ENCODE measurements at places on chromosomes 11 and 22.

- no peak for DNase-seq
These were observed 921.5 kb downstream of the OPCML start for GRCh38 chr11:132610791-132611190.

- DNase-seq, result no peak
These were observed 29.2 kb downstream of the A4GALT start for GRCh38 chr22:42691440-42691839.

GRCh38 chr22:26618455-26618854 lies 628 bp upstream of the CRYBB1 start:
- no peak for DNase-seq

DNA sequence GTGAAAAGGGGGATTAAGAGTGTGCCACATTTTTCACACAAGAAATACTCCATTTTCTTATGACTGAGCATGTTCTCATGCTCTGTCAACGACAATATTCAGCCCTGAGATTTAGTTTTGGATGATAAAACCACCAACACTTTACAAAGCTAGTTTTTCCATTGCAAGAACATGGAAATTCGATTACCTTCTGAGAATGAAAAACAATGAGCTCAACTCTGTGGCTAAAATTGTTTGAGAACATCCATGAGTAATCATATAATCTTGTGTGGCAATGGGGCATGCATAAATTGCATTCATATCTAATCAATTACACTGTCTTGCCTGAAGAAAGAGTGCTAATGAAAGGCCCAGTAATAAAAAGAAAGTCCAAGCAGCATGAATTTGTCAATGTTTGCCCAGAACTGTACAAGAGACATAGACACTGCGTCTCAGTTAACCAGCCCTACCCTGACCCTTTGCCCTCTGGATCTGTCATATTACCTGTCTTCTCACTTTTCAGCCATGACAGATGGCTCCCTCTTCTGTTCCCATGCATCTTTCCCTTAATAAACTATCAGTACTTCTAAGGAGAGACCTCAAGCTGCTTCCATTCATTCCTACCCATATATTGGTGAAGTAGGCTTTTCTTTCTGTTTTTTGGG lies 253.4 kb downstream of the FAM76B start:
- no peak for DNase-seq

GRCh38 chr22:35452810-35453743 lies 53.1 kb downstream of the MCM5 start:
- DNase-seq, result no peak

- no peak for DNase-seq
These were observed 5.2 kb downstream of the APOL1 start for GRCh38 chr22:36257948-36258670.

GRCh38 chr11:94141511-94142307 lies 13.1 kb downstream of the PANX1 start:
- no peak for DNase-seq

GRCh38 chr11:110121204-110121603 lies 28.0 kb downstream of the ZC3H12C start:
- no peak for DNase-seq

DNA sequence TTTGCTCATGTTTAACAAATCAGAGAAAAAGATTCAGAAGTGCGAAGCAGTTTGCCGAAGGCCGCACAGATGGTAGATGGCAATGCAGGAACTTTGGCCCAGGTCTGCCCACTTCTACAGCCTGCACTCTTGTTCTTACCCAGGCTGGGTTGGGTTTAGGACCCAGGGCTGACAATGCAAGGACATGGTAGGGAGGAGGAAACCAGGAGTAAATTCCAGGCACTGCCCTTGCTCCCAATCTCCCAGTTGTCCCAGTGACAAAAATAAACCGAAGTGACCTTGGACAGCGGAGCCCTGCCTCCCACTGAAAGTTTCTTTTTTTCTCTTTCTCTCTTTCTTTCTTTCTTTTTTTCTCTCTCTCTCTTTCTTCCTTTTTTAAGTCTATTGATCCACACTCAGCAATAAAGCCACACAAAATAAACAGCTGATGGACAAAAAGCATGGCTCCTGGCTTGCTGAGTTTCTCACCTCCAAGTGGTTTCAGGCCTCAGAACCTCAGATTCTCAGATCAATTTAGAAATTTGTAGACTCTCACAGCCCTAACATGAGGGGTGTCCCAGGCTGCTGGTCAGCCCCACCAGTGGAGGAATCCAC lies 33.5 kb upstream of the FCHSD2 start:
- DNase-seq, result no peak

DNA sequence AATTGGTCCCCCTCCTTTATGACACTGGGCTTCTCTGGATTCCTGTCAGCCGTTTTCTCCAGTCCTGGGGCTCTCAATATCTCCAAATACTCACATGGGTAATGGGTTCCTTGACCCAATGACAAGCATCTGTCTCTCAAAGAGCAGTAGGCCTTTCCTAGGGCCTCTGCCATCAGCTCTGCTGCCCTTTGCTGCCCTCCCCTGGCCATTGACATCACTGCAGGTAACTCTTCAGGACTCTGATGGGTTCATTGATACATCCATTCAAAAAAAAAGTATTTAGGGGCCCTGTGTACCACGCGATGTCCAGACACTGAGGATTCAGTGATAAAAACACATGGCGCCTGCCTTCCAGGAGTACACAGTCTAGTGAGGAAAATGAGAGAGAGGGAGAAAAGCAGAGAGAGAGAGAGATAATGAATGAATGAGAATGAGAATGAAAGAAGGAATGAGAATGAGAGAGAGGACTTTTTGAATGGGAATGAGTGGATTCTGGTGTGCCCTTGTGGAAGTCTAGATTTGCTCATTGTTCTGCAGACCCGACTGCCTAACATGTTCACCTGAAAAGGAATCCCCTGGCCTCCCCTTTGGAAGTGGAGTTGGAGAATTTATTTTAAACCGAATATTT lies 42.6 kb upstream of the OLFML1 start:
- DNase-seq, result peak; percentile 64

DNA sequence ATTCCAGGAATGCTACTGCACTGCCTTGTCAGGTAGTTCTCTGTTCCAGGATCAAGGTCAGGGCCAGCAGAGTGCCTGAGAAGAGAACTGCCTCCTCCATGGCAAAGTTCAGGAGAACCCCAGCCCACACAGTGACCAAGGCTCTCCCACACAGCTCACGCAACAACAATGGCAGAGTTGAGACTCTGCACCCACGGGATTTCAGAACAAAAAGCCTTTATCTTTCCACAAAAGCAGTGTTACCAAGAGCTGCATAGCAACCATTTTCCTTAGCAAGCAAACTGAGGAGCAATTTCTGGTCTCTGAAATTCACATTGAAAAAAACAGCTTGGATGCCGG lies 11.1 kb downstream of the PLAAT3 start:
- DNase-seq, result no peak

GRCh38 chr11:65329478-65329877 lies 4.2 kb upstream of the DPF2 start:
- peak; percentile 46 for DNase-seq

All from NB4 (cell line).